ENCODE measurements at places on chromosomes 2 and 18.
A peak's percentile ranks its signal among the peaks of the same experiment; 100 is the strongest.

DNA sequence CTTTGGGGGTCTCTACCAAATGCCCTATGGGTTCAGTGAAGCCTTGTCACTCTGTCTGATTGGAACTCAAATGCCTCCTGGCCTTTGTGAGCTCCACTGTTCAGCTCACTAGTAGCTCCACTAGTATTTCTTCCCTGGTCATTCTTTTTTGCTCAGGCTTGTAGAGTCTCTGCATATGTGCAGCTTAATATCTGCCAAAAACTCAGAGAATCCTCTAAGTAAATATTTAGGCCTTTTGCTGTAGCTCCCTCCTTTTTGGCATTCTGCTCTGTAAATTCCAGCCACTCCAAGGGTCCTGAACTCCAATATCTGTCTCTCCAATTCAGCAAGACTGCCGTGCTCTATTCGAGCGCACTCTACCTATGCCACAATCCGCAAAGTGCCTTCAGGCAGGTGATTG, 146.5 kb downstream of the MAIP1 start:
- no peak for DNase-seq

DNA sequence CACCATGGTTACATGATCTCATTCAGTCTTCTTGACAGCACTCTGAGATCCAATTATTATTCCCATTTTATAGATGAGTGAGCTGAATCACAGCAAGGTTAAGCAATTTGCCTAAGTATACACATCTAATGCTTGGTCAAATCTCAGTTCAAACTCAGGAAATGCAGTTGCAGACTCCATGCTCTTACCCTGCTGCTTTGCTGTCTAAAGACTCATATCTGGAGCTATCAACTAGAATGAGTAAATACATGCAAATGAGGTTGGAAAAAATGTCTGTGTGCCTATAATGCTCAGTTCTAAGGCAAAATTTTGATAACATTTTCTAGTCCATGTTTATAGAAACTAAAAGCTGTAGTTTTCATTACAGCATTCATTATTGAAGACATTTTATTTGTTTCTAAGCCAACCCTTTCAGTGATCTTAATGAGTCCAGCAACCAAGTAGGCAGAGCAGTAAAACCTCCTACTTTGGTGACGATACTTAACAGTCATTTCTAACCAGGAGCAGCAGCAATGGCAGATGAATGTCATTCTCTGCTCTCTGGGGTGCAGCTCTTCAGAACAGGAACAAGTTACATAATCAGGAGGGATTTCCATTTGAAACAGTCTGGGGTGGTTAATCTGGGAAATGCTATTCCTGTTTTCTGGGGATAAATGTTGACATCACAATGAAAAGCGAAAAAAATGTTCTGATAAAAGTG, 396.8 kb upstream of the UBE2E3 start:
- no peak for DNase-seq

GRCh38 chr2:86491088-86491487, 49.9 kb downstream of the KDM3A start:
- DNase-seq, result no peak

- no peak for DNase-seq
Observed at GRCh38 chr2:86036669-86037138, 69.0 kb downstream of the POLR1A start.

GRCh38 chr2:223051693-223052289, at the start of gene KCNE4:
KCNE4 (plus strand) TSS chr2:223052190; CDS start chr2:223052831, 641 bp downstream.
- DNase-seq, result no peak

DNA sequence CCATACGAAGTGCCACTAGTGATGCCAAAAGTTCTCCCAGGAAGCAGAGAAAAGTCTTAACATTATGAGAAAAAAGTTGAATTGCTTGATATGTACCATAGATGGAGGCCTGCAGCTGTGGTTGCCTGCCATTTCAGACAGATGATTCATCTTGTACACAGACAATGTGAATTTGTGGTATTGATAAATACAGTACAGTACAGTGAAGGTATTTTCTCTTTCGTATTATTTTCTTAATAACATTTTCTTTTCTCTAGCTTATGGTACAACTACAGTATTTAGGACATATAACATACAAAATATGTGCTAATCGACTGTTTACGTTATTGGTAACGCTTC, 33.6 kb upstream of the VWC2L start:
- DNase-seq, result no peak

GRCh38 chr2:232574674-232575403, 24.4 kb downstream of the EIF4E2 start:
- no peak for DNase-seq

DNA sequence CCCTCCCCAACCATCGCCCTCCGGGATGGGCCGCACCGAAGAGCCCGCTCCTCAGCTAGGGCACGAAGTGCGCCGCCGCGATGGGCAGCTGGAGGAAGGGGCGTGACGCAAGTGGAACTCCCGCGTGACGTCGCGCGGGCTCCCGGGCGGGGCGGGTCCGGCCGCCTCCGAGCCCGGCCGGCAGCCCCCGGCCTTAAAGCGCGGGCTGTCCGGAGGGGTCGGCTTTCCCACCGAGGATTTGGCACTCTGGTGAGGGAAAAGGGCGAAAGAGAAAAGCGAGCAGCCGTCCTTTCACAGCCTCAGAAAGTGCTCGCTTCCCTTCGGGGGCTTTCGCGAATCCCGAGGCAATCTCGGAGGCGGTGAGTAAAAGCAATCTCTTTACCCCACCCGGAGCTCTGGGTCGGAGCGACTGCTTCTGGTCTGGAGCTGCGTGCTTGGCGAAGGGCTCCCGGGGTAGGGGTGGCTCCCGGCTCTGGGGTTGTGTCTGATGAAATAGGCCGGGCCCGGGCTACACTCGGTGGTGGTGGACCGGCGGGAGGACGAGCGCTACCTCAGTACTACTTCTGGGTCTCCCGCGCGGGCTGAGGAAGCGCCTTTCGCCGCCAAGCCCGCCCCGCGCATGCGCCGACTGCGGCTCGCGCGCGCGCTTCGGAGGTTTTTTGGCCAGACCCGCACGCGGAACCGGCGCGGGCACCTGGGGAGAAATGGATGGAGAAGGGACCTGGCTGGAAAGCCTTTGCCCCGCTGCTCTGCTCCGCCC, at the start of gene RBBP8:
Gene RBBP8 (plus strand): TSS at position 123 of the 760 bp plus-strand sequence. CDS start 3,524 bp downstream, outside the sequence.
- peak; percentile 62 for DNase-seq

DNA sequence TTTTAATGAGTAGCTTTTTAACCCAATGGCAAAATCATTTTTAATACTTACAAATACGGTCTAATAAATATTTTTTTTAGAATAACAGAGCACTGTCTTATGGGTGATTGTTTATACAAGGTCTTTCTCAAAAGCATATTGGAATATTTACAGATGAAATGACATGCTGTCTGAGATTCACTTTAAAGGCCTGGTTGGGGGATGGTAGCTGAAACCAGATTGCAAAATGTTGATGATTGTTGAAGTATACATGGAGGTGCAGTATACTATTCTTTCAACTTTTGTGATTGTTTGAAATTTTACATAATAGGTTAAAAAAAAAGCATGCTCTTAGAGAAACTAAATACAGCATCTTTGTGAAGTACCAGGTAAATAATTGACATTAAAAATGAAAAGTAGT, 111.2 kb downstream of the FMNL2 start:
- DNase-seq, result no peak

DNA sequence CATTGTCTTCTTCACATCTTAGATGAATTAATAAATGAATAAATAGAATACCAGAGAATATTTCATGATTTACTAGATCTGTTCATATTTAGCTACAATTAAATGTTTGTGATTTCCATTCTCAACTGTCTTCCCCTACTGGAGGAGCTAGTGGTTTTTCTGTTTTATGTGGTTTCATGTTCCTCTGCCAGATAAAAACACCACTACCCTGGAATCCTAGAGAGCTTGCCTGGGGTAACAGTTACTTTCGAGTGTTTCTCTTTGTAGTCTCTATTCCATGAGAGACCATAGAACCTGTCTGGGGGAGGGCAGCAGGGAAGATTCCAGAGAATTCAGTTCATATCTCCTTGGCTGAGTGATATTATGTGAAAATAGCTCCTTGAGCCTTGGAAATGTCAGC, 349.2 kb downstream of the INSIG2 start:
- DNase-seq, result no peak

DNA sequence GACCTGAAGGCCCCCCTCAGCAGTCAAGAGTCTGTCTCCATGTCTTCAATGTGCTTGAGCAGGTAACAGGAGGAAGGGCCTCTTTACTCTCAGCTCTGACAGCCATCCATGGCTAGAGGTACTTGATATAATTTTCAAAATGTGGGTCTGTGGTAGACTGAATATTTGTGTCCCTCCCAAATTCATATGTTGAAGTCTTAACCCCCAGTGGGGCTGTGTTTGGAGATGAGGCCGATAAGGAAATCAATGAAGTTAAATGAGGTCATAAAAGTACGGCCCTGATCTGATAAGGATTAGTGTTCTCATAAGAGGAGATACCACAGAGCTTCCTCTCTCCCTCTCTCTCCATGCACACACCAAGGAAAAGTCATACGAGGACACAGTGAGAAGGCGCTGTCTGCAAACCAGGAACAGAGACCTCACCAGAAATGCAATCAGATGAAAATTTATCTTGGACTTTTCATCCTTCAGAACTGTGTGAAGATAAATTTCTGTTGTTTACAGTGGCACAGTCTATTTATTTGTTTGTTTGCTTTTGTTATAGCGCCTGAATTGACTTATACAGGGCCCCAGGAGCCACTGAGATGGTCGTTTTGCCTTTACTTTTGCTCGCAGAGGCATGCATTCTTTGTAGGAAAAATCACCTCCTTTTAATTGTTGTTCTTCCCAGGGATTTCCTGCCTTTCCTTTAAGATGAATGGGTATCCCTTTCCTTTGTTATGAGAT, 274.8 kb upstream of the TRIB2 start:
- no peak for DNase-seq

DNA sequence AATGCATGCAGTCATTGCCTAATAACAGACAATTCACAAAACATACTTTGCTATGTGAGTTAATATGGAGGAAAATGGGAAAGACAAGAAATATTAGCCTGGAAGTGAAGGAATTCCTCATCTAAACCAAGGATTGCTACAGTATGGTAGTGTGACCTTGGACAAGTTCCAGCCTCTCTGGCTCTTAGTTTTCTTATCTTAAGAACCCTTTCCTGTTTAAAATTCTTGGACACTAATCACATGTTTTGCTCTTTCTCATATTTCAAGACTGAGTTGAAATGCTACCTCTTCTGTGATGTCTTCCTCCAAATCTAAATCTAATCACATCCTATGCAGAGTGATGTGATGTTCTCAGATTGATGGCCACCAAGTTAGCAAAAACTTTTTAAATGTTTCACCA, 20.8 kb upstream of the ADAM23 start:
- no peak for DNase-seq

DNA sequence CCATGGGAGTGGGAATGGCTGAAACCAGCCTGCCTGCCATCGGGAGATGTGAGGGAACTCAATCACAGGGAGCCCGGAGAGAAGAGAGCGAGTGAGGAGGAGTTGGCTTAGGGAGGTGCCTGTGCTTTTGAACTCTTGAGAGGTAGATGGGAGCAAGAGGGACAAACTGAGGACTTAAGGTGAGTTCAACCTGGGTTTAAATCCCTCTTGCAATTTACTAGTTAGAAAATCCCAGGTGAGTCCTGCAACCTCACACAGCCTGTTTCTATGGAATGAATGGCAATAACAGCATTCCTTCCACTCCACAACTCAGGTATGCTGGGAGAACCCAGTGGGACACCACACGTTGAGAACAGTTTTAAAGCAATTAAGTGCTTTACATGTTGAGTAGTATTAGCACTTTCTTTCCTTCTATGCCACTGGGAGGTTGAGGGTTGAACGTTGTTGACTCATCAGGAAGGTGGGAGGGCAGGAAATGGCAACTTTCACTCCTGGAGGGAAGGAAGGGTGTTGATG, 57.3 kb downstream of the VIT start:
- DNase-seq, result no peak

GRCh38 chr2:218400167-218400929, 680 bp downstream of the CTDSP1 start:
- no peak for DNase-seq

DNA sequence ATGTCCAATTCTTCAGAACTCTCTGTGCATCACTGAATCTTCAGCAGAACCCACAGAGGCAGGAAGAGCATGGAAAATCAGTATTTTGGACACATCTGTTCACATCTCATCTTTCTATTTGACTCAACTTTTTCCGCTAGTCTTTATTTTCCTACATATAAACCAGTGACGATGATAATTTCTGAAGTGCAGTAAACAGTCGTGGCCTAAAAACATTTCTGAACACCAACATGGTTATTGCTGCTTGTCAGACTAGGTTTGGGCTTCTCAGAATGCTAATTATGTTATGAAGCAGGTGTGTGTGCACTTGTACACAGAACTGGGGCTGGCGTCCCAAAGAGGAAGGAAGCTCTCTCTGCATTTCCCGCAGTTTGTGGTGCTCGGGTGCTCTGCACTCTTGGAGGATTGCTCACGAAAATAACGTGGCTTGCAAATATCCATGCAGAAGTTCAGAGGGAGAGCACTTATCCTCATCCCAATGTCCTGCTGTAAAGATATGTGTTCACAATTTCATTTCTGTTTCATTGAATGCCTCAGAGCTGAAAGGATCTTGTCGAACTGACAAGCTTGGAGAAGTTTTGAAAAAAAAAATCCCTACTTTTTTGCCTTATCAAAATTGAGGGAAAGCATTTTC, 50.8 kb downstream of the EDAR start:
- no peak for DNase-seq

- DNase-seq, result no peak
Observed at GRCh38 chr2:235516257-235516656, 22.4 kb downstream of the AGAP1 start.

- DNase-seq, result no peak
Observed at GRCh38 chr2:47014564-47015051, 99.0 kb upstream of the MCFD2 start.

DNA sequence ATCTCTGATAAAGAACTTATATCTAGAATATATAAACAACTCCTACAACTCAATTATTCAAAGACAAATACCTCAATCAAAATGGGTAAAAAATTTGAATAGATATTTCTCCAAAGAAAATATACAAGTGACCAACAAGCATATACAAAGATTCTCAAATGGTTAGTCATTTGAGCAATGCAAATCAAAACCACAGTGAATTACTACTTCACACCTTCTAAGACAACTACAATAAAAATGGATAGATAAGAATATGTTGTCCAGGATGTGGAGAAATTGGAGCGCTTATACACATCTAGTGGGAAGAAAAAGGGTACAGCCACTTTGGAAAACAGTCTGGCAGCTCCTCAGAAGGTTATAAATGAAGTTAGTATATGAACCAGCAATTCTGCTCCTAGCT, 332.9 kb downstream of the TGIF1 start:
- no peak for DNase-seq

DNA sequence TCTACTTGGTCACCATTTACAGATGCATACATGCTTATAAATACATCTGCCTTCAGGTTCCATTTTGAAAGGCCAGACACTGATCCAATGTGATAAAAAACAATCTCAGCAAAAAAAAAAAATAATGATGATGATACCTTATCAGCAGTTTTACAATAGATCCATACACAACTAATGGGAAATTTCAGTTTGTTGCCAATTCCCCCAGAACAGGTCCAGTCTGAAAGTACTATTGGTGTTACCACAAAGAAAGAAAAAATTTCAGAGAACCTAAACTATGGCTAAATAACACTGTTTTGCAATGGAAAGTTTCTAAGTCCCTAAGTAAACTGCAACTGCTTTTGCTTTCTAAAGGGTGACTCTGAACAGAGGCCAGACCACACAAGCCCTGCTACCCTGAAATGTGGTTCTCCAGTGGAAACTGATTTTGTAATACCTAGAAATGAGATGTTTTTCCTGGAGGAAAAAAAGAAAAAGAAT, 54.1 kb downstream of the LPIN2 start:
- DNase-seq, result no peak

- no peak for DNase-seq
Observed at GRCh38 chr18:7727361-7728076, 160.4 kb downstream of the PTPRM start.

GRCh38 chr2:199865905-199866304, 14.9 kb upstream of the FTCDNL1 start:
- DNase-seq, result no peak

Measured in HS-5 (cell line).